Stimulated activated CD8-positive, alpha-beta memory T cell treated with anti-CD3 and anti-CD28 coated beads, Interleukin-4, amount 100 ng/mL, for 1 hour (primary cell): ENCODE measurements at places on chromosomes 13 and 19.
A peak's percentile ranks its signal among the peaks of the same experiment; 100 is the strongest.

- DNase-seq: no peak
Observed at GRCh38 chr13:24217601-24218281, 57.2 kb downstream of the SPATA13 start.

DNA sequence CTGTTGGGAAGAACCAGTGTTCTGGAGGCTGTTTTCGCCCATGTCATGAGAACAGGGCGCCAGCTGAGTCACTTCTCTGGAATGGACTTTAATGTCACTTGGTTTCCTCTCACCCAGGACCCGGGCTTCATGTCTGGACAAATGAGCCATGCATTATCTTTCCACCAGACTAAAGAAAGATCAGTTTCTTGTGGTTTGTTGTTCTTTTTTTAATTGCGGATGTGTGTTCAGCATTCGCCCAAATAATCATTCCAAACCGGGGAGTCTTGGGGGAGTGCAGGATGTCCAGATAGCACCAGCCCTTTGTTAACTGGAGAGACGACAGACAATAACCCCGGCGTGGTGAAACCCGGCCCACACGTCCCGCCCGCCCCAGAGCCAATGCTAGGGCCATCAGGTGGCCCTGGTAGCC is 102.5 kb downstream of the COL4A2 start:
- no peak for DNase-seq

DNA sequence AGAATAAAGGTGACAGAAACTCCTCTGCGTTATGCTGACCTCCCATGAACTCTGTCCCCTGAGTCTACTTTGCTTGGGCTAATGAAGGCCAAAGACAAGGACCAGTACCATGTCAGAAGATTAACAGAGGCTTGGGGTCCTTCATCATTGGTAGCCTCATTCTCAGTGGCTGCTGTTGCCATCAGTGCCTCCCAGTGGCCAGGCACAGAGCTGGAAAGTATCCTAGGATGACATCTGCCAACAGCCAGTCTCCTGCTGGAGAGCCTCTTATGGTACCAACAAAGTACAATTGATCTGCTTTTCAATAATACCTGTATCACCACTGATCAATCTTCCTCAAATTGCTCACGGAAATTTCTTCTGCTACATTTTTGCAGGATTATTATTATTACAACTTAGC is 281.6 kb downstream of the DNAJC15 start:
- DNase-seq: no peak

GRCh38 chr19:19490214-19490968 is 25.0 kb downstream of the TSSK6 start:
- peak; percentile 52 for DNase-seq

GRCh38 chr19:35204799-35205732 is 23.5 kb downstream of the FAM187B start:
- DNase-seq: no peak

- DNase-seq: no peak
Observed at GRCh38 chr19:42028304-42029216, 34.5 kb upstream of the ATP1A3 start.

DNA sequence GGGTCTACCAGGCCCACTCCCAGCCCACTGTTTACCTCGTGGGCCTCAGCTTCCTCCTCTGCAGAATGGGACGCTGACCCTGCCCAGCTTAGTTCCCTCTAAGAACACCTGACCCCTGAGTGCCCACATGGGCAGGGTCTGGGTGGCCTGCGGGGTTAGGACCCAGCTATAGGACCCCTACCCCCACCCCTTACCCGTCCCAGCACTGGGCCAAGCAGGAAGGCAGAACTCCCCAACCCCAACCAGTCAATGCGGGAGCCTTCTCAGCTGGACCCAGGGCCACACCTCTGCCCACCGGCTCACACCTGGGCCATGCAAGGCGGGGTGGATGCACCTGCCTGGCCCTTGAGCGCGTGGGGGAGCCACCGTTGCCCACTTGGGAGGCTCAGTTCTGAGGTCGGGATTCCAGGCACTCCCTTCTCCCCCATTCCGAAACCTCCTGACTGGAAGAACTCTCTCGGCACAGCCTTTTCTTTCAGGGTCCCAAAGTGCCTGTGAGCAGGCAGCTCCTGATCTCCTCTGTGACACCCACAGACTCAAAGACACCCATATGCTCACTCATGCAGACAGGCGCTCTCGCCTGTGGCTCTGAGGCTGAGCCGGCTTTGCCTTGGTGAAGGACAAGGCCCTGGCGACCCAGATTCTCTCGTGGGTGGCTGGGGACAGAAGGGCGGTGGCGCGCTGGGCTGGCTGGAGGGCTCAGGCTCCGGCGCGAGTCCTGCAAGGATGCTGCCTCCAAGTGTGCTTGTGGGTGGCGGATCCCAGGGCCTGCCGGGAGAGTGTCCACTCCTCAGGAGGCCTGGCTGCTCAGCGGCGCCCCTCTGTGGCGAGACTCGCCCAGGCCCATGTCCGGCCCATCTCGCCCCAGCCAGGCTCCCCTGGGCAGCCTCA is 27.9 kb upstream of the PARP4 start:
- DNase-seq: no peak

DNA sequence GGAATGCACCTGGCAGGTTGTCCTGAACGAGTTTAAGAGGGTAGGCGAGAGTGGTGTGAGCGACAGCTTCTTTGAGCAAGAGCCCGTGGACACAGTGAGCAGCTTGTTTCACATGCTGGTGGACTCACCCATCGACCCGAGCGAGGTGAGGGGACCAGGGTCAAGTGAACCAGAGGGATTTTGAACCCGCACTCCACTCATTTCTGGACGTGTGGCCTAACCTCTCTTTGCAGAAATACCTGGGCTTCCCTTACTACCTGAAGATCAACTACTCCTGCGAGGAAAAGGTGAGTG is 1.7 kb downstream of the CATSPERG start:
- no peak for DNase-seq

DNA sequence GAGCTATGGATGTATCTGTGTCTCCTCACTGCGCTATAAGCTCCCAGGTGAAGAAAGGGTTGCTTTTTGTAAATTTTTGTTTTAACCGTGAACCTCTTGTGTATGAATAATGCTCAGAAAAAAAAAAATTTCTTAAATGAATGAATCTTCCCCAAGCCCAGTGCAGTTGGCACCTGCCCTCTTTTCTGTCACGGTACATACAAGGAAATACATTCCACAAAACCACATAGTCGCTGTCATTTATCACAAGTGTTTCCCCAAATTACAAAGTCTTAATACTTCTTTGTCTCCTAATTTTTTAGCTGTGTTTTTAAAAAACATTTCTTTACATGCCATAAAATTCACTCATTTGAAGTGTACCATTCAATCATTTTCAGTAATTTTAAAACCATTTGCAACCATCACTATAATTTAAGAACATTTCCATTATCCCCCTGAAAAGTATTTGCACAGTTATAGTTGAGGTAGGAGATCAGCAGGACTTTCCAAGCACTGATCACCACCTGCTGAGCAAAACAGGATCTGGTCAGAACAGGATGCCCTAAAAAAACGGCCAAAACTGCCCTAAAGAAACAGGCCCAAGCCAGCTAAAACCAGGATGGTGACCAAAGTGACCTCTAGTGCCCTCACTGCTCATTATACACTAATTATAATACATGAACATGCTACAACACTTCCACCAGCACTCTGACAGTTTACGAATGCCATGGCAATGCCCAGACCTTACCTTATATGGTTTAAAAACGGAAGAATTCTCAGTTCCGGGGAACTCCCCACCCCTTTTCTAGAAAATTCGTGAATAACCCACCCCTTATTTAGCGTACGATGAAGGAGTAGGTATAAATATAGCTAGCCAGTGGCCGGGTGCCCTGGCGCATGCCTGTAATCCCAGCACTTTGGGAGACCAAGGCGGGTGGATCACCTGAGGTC is 1.3 kb upstream of the TEX30 start:
- no peak for DNase-seq

DNA sequence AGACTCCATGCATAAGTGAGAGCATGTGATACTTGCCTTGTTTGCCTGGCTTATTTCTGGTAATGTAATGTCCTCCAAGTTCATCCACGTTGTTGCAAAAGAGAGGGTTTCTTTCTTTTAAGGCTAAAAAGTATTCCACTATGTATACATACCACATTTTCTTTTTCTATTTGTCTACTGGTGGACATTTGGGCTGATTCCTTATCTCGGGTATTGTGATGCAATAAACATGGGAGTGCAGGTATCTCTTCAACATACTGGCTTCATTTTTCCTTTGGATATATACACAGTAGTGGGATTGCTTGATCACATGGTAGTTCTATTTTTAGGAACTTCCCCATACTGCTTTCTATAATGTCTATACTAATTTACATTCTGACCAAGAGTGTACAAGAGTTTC is 49.6 kb upstream of the EBPL start:
- no peak for DNase-seq

DNA sequence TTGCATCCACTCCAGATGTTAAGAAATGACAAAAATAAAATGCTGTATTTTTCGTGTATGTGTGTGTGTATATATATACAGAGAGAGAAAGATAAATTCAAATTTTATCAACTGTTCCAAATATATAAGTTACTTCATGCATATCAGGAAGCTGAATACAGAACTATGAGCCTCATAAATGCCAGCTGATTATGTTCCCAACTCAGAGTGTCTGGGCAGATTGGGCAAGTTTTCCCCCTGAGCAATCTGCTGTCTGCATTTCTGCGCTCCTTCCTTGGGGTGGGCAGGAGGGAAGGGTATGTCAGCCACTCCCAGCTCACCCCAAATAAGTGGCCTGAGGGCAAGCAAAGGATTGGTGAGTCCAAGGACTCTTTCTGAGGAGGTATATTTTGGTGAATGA is 154.1 kb downstream of the DCLK1 start:
- no peak for DNase-seq

DNA sequence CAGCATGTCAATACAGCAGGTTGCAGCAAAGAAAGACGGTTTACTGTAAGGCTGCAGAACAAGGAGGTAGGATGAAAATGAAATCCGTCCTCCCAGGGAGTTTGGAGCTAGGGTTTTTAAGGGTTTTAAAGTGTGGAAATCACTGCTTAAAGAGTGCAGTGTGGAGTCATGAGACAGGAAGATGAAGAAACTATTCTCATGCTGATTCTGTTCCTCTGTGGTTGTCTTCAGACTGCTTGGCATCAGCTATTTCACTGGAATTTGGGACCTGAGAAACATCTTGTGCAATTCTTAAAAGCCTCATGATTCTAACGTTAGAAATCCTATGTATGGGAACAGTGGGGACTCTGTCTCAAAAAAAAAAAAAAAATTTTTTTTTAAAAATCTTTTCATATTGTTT is 11.4 kb downstream of the ZNF331 start:
- DNase-seq: no peak

DNA sequence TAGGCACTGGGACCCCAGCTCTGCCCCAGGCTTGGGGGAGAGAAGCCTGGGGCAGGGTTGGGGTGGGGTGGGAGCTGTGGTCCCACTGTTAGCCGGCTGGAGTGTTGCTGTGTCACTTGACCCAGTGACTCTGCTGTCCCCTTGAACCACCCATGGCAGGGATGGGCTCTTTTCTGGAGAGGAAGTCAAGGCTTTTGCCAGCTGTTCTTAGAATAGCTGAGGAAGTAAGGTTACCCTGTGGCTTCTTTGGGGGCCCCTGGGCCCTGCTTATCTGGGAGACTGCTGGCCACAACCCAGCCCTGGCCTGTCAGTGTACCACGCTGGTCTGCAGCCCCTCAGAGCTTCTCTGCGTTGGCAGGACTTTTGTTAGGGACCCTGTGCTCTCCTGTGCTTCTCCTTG is 9.1 kb downstream of the PNPLA6 start:
- no peak for DNase-seq

GRCh38 chr19:10636304-10636972 is 11.1 kb downstream of the SLC44A2 start:
- no peak for DNase-seq

DNA sequence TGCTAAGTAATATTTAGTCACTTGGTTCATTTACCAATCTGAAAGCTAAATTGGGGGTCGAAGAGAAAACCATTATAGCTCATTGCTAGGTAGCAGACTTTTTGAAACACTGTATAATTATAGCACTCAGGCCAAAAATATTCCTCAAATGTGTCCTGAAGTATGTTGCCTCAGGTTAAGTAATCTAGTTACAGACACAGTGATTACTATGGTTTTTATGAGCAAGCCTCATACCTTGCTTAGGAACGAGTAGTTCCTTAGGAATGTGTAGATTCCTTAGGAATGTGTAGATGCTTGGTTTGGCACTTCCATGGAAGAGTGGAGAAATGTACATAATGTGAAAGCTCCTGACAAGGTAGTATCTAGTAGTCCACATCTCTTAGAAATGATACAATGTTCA is 387.5 kb downstream of the LMO7 start:
- no peak for DNase-seq

DNA sequence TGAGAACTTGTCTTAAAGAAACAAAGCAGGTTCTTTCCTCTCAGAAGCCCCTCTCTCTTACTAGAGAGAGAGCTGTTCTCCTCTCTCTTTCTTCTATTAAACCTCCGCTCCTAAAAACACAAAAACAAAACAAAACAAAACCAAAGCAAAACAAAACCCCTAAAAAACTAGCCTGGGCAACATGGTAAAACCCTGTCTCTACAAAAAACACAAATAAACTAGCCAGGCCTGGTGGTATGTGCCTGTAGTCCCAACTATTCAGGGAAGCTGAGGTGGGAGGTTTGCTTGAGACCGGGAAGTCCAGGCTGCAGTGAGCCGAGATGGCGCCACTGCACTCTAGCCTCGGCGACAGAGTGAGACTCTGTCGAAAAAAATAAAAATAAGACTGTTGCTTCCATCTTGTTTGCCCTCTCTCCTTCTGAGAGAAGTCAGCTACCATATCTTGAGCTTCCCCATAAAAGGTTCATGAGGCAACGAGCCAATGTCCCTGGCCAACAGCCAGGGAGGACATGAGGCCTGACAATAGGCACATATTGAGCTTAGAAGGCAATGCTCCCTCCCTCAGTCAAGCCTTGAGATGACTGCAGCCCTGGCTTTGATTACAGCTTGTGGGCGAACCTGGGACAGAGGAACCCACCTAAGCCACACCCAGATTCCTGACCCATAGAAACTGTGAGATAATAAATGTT is 17.5 kb upstream of the FLT3 start:
- no peak for DNase-seq

GRCh38 chr19:48169578-48169938 is 586 bp downstream of the LIG1 start:
- peak; percentile 91 for DNase-seq

GRCh38 chr19:1094655-1094977 is 559 bp downstream of the POLR2E start:
- DNase-seq: no peak
